Renal cortex interstitium (tissue), 15 donors: ENCODE measurements at places on chromosomes 12 and 14. TPM values are rescaled to one million over a fixed set of nuclear protein-coding genes. Genes with fewer than 3 reads are reported as not detected.

- no peak for DNase-seq
These were observed 104.1 kb downstream of the LGMN start for GRCh38 chr14:92644171-92644969.

GRCh38 chr12:64225626-64226025 lies 3.5 kb upstream of the KICS2 start:
- no peak for DNase-seq

- DNase-seq, result no peak
These were observed 40.1 kb downstream of the TESC start for GRCh38 chr12:117059156-117059555.

- DNase-seq, result no peak
These were observed 184.7 kb downstream of the PIWIL1 start for GRCh38 chr12:130522244-130522834.

- no peak for DNase-seq
These were observed 22.2 kb downstream of the SGPP1 start for GRCh38 chr14:63705561-63706070.

DNA sequence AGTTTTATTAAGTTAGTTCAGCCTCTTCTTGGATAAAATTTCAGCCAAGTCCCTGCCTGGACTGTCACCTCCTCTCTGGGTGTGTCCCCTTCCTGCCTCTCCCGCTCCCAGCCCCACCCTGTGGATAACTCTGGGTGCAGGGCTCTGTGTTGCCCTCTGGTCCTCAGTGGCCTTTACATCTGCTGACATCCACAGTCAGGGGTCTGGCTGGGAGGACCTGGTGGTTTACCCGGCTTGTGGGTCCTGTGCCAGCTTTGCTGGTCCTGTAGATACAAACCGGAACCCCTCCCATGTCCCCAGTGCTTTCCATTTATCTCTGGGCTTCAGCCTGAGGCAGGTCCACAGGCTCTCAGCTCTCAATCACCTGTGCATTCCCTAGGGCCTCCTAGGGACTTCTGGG lies 28.9 kb upstream of the PLEKHG3 start:
- no peak for DNase-seq

GRCh38 chr12:8563356-8563755 lies 22.7 kb upstream of the CLEC4E start:
- no peak for DNase-seq

DNA sequence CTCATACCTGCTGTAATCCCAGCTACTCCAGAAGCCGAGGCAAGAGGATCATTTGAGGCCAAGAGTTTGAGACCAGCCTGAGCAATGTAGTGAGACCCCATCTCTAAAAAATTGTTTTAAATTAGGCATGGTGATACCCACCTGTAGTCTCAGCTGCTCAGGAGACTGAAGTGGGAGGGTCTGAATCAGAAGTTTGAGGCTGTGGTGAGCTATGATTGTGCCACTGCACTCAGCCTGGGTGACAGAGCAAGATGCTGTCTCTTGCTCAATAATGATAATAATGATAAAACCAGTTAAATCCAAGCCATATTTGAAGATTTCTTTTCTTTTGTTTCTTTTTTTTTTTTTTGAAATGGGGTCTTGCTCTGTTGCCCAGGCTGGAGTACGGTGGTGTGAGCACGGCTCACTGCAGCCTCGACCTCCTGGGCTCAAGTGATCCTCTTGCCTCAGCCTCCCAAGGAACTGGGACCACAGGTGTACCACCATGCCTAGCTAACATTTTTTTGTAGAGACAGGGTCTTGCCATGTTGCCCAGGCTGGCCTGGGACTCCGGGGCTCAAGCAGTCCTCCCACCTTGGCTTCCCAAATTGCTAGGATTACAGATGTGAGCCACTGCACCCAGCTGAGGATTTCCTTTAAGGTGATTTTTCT lies 12.8 kb downstream of the PSMA6 start:
- DNase-seq, result no peak

GRCh38 chr14:72560331-72560730 lies 333.6 kb downstream of the DPF3 start:
- DNase-seq, result no peak

DNA sequence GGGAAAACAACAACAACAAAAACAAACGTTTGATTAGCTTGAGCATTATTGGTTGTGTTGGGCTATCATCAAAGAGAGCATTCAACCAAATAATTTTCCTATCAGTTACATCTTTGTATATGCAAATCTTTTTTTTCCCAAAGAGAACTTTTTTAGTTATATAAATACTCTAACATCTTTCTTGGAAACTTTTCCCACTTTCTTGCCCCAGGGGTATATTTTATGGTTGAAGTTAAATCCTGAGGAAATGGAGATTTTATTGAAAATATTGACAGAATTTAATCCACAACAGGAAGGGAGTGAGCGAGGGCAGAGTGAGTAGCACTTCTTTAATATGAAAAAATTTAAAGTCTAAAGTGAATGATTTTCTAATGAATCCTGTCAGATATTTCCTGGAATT lies 120.9 kb upstream of the NPAS3 start:
- no peak for DNase-seq

GRCh38 chr12:130617219-130617618 lies 98.9 kb downstream of the RIMBP2 start:
- DNase-seq, result no peak

DNA sequence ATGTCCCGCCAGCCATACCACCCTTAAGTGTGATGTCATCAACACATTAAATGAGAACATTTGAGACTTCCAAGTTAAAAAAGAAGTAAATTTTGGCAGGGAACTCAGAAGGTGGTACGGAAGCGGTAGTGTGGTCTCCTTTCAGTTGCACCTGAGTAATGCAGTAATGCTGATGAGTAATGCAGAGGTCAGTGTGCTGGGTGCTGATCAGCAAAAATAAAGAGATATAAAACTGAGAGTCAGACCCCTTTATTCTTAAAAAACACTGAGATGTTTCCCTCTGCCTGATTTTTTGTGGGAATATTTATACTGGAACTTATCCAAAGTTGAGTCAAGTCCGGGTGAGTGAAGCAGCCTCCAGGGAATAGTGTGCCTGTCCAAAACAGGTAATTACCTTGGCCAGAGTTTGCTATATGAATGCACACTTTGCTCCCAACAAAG lies 370.6 kb upstream of the PRICKLE1 start:
- DNase-seq, result no peak

DNA sequence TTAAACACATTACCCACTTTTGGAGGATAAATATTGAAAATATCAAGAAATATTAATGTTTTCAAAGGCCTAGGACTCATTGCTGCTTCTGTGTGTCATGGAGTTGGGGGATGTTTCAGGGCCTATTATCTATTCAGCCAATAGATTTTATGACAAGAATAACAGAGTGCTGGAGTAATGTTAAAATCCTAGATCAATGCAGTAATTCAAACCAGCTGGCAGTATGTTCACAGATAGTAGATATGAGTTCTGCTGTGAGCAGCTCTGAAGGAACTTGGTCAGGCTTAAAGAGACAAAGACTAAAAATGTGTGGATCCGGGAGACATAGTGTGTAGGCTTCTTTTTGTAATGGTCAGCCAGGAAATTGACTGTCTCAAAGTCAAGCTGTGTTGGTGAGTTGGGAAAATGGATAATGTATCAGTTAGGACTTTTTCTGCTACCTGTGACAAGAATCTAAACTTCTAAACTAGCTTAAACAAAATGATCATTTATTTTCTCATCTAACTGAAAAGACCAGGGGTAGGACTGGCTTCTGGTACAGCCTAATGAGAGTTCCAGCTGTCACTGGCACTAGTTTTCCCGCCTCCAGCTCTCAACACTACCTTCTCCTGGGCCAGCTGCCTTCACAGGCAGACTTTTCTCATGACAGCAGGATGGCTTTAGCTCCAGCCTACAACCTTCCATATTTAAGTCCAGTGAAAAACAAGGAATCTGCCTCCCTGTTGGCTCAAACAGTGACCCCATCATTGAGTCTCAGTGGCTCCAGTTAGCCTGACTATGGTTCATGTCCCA lies 16.3 kb upstream of the POLR3B start:
- DNase-seq, result no peak

GRCh38 chr14:64504897-64505794 lies 576 bp downstream of the ZBTB1 start:
- peak; percentile 85 for DNase-seq

GRCh38 chr12:89878950-89879349 lies 170.3 kb upstream of the ATP2B1 start:
- no peak for DNase-seq

DNA sequence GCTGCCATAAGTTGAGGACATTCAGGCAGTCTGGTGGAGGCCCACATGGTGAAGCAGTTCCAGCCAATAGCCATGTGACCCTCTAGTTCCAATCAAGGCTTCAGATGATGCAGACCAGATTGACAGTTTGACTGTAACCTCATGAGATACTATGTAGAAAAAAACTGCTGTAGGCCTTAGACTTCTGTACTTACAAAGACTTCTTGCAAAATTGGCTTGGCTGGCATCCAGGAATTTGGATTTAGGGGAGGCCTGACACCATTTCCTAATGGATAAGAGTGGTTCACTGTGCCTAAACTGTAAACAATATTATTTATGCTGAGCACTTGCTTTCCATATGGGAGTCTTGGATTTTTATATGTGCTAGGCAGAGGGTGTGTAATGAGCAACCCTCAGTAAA lies 76.4 kb downstream of the RGS6 start:
- peak; percentile 17 for DNase-seq

GRCh38 chr14:66507181-66507721 lies 696 bp upstream of the GPHN start:
- no peak for DNase-seq

- no peak for DNase-seq
These were observed 88.8 kb downstream of the FUT8 start for GRCh38 chr14:65501328-65501727.

- DNase-seq, result no peak
These were observed 933.8 kb downstream of the TMEM121 start for GRCh38 chr14:106459971-106460730.

DNA sequence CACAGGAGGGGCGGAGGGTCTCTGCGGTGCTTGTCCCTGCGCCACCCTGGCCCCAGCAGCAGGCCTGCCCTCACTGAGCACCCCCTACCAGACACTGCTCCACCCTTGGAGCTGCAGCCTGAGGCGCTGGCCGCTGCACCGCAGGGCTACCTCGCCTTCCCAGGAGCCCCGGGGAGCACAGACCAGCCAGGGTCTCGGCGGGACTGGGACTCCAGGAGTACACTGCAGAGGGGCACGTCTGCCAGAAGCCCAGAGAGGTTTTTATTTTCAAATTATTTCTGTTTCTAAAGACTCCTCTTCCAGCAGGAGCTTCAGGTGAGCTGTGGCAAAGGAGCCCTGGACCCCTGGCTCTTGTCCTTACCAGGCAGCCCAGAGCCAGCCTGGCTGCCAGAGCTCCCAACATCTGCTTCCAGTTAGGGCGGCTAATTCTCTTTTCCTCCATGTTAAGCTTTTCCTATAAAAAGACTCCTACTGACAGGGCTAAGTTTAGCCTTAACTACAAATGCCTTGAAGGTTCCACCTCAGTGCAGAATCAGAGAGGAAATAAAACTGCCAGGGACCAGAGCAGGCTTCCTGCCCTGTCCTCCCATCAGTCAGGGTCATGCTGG lies 26.4 kb downstream of the DEGS2 start:
- no peak for DNase-seq

GRCh38 chr12:110696283-110696682 lies 7.4 kb upstream of the HVCN1 start:
- DNase-seq, result no peak

DNA sequence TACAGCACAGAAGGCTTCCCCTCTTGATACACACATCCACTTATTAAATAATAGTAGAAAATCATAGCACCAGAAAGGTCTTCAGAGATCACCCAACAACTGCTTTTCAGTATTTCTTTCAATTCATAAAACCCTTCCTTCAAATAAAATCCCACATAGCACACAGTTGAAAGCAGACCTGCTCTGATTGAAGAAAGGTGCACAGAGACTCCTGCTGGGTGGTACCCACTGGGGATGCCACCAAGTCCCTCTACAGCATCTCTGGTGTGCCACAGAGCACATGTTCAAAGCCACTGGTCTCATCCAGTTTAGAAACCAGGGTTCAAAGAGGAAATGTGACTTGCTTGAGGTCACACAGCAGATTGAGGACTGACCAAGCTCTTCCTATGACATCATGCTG lies 427.5 kb downstream of the BCL11B start:
- DNase-seq, result no peak

GRCh38 chr14:57302883-57303282 lies 34.1 kb downstream of the AP5M1 start:
- no peak for DNase-seq

- DNase-seq, result no peak
These were observed 5.1 kb downstream of the RNF10 start for GRCh38 chr12:120539303-120539702.

DNA sequence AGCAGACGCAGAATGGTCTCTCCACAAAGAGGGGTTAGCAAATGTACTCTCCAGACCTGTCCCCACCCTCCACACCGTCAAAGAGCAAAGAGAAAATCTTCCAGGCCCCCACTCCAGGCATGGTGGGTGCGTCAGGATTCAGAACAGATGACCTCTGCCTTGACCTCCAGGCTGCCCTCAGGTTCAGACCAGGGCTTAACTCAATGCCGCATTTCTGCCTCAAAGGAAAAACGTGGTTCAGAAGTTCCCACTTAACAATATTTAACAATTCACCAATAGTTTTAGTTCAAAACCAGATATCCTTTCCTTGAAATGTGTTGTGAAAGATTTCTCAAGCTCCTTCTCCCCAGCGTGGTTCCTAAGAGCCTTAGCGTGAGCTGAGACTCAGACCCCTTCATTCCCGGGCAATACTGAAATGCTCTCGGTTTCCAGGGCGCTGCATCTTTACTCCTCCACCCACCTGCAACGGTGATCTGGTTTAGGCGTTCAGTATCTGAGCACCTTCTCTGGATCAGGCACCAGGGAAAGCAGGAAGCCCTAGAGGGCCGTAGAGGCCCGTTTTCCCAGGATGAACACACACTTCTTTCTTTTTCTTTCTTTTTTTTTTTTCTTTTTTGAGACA lies 22.9 kb downstream of the HSP90AA1 start:
- DNase-seq, result no peak

GRCh38 chr12:25655702-25656101 lies 102.6 kb upstream of the LMNTD1 start:
- no peak for DNase-seq

GRCh38 chr14:96264853-96265252 lies 8.8 kb downstream of the BDKRB1 start:
- DNase-seq, result no peak

- DNase-seq, result no peak
These were observed 36.0 kb downstream of the FBRSL1 start for GRCh38 chr12:132525833-132526455.

Gene SCNN1A
- 68.0 TPM for polyA plus RNA-seq

Gene IQSEC3
- polyA plus RNA-seq, result 10.4 TPM

Gene AKT1
- 100 TPM for polyA plus RNA-seq

Gene LETMD1
- polyA plus RNA-seq, result 86.9 TPM

Gene FSCB
- not detected for polyA plus RNA-seq

Gene TAS2R42
- polyA plus RNA-seq, result not detected

Gene EXOC3L4
- polyA plus RNA-seq, result 2.4 TPM

Gene TSPAN8
- 35.1 TPM for polyA plus RNA-seq

Gene PPM1A
- 64.2 TPM for polyA plus RNA-seq

Gene AQP2
- polyA plus RNA-seq, result 56.9 TPM
